Bronchial epithelial cell (primary cell): ENCODE measurements at places on chromosomes 6 and 20.

GRCh38 chr6:24606200-24606930 lies 39.6 kb downstream of the KIAA0319 start:
- DNase-seq = no peak

- DNase-seq = peak; percentile 81
Observed at GRCh38 chr6:119096721-119097565, 18.5 kb upstream of the FAM184A start.

GRCh38 chr20:53365539-53366075 lies 228.0 kb downstream of the ZNF217 start:
- no peak for DNase-seq

- DNase-seq = peak; percentile 35
Observed at GRCh38 chr6:71567562-71567961, 279.0 kb downstream of the OGFRL1 start.

DNA sequence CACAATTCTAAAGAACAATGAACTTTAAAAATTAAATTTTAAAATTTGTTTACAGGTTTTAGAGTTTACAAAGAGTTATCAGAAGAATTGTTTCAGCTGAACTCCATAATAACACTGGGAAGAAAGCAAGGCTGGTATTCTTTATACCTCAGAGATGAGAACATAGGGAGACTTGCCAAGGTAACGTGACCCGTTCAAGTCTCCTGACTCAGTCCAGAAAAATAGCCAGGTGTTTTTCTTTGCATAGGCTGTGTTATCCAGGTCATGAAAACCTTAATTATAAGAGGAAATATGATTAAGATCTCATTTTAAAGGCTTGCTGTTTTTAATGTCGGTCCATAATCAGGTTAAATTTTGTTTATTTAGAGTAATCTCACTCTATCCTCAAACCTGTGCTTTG lies 8.5 kb upstream of the C6orf141 start:
- DNase-seq = peak; percentile 73

- DNase-seq = no peak
Observed at GRCh38 chr6:71496722-71497033, 208.1 kb downstream of the OGFRL1 start.

GRCh38 chr20:9407805-9408421 lies 106.5 kb upstream of the LAMP5 start:
- DNase-seq = peak; percentile 65

- DNase-seq = no peak
Observed at GRCh38 chr6:15366003-15366535, 120.2 kb downstream of the JARID2 start.

DNA sequence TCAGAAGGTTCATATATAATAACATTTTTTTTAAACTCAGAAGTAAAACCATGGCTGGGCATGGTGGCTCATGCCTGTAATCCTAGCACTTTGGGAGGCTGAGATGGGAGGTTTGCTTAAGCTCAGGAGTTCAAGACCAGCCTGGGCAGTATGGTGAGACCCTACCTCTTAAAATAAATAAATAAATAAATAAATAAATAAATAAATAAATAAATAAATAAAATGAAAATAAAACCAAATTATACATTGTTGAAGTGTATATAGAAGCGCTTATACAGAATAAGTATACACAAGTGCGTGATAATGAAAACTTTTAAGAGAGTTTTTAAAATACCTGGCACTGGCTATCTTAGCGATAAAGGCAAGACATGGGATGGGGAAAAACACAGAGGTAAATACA lies 71.6 kb downstream of the OR2B2 start:
- DNase-seq = no peak

- DNase-seq = no peak
Observed at GRCh38 chr6:89680150-89680549, 41.6 kb upstream of the LYRM2 start.

DNA sequence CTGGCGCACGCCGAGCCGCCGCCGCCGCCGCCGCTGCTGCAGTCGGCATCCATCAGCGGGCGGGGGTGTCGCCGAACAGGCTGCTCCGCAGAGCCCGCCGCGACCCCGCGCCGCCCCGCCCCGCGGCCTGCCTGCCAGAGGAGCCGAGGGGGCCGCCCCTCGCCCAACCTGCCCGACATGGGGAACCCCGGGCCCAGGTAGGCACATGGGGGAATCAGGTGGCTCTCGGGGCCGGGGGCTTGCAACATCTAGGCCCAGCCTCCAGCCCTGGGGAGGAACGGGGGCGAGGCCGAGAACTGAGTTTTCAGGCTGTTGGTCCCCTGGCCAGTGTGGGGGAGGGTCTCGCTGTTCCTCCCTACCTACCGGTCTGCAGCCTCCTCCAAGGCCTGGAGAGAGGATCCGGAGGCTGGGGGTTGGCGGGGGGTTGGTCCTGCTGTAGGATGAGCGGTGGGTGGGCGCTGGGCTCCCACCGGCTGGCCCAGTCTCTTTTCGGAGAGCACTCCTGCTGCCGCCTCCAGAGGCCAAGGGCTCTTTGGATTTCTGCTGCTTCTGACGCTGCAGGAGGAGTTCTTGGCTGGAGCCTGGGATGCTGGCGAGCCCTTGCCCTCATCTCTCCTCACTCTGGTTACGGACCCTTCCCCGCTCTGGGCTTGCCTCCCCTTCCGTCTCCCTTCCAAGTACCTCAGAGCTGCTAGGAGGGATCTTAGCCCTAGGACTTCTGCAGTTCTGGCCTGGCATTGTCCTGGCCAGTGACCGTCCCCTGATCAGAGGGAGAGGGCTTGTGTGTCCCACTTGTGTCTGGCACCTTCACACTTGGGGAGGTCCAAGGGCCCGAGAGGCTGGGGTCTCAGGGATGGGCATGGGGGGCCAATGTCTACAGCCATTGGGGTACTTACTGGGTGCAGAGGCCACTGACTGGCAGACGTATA lies at the start of gene EPB41L1:
EPB41L1 (plus strand) TSS at position 41 of the 929 bp plus-strand sequence. CDS start 19,038 bp downstream, outside the sequence.
- DNase-seq = no peak

- DNase-seq = no peak
Observed at GRCh38 chr20:57774951-57775350, 65.1 kb upstream of the PMEPA1 start.

GRCh38 chr6:1524040-1524480 lies 85.7 kb upstream of the FOXC1 start:
- peak; percentile 34 for DNase-seq

GRCh38 chr20:59253325-59253724 lies 47.1 kb upstream of the EDN3 start:
- no peak for DNase-seq

DNA sequence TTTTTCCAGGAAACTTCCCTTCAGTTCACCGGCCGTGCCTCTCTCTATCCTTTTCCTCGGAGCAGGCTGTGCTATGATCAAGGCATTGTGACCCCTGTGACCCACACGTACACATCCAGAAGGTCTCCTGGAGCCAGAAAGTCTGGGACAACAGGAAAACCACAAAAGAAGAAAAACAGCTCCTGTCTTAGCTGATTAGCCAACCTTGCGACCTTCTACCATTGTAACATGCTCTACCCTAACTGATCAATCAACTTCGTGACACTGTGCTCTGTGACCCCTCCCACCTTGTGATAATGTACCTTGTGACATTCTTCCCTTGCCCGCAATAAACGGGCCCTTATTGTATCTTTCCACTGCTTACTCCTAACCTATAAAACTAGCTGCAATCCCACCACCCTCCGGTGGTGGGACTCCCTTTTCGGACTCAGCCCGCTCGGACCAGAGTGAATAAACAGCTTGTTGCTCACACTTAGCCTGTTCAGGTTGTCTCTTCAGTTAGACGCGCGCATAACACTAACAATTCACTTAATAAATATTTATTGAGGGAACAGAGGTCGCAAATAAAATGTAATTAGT lies 24.2 kb downstream of the ZNF311 start:
- DNase-seq = peak; percentile 62

DNA sequence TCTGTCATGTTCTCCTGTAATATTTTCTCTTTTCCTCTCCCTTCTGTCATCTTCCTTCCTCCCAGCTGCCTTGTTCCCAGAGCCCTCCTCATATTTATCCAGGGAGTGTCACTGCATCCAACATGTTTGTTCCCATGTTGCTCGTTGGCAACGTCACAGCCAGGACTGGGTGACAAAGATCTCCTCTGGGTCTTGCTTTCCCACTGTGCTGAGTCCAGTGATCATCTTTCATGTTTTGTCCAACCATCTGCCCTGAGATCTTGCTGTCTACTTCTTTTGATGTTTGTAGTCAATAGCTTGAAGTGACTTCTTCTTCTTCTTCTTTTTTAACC lies 26.6 kb downstream of the FARS2 start:
- no peak for DNase-seq

- DNase-seq = no peak
Observed at GRCh38 chr6:39339868-39340550, 17.5 kb upstream of the KCNK16 start.

GRCh38 chr6:137698636-137699030 lies 168.4 kb upstream of the TNFAIP3 start:
- DNase-seq = no peak

- DNase-seq = no peak
Observed at GRCh38 chr6:141307309-141307998, 825.3 kb upstream of the GJE1 start.

DNA sequence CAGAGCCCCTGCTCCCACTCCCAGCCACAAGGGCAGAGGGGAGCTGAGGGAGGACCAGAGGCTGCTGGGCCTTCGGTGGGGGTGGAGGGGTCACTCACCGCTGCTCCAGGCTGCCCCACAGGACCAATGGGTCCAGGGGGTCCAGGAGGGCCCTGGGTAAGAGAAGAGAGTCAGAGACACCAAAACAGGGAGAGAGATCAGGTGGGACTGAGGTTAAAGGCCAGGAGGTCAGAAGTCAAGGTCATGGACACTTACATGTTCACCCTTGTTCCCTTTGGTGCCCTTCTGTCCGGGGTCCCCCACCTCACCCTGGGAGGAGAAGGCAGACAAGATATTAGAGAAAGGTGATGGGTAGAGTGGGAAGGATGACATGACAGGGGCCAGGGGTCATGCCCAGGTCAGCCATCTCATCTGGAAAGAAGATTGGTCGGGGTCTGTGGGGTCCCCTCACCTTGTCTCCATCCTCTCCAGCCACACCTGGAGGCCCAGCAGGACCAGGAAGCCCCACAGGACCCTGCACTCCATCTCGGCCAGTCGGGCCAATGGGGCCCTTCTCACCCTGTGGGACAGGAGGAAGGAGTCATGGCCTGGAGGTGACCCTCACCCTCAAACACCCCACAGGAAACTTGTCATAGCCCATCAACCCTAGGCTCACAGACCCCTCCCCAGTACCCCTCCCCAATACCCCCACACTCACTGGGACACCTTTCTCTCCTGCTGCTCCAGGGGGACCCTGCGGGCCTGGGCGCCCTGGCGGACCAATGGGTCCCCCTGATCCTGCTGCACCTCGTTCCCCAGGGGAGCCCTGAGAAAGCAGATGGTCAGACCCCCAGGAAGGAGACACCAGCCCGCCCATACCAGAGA lies 21.0 kb downstream of the COL11A2 start:
- DNase-seq = no peak

GRCh38 chr20:59032713-59033059 lies 551 bp upstream of the ATP5F1E start:
- no peak for DNase-seq

- no peak for DNase-seq
Observed at GRCh38 chr6:44923444-44923843, 404.7 kb upstream of the RUNX2 start.

DNA sequence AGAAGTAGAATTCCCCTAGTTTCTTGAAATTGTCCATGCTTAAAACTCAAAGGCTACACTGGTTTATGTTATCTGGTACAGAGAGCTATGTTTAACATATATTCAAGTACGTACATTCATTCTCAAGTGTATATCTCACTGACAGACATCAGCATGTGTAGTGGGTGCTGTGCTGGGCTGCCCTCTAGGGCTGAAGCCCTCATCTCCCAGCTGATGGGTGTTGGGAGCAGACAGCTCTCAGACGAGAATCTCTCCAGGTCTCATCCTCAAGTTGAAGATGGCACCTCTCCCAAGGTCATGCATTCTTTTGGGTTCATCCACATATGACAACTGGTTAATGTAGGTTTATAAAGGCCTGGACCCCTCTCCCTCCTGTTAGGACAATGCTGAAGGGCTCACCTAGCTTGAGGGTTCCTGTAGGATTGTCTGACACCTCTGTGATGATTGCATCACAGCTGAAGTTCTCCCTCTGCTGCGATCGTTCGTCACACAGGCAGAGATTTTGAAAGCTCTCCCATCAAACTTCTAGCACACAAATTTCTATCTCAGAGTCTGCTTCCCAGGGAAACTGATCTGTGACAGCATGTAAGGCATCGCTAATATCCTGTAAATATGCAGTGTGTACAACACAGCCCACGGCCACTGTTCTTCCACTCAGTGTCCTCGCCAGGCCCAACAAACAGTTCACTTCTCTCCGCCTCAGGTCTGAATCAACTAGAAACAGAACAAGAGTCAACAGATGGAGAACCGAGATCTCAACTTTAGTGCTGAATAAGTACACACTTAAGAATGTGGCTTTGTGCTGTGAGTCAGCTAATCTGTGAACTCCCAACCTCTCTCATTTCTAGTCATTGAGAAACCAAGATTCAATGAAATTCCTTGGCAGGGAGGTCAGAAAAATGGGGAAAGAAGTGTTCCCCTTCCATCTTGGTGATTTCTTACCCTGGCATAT lies 43.2 kb downstream of the PREP start:
- DNase-seq = peak; percentile 94

- peak; percentile 80 for DNase-seq
Observed at GRCh38 chr6:37913210-37913609, 93.7 kb downstream of the ZFAND3 start.

GRCh38 chr20:63327231-63327745 lies 33.9 kb downstream of the CHRNA4 start:
- DNase-seq = no peak

DNA sequence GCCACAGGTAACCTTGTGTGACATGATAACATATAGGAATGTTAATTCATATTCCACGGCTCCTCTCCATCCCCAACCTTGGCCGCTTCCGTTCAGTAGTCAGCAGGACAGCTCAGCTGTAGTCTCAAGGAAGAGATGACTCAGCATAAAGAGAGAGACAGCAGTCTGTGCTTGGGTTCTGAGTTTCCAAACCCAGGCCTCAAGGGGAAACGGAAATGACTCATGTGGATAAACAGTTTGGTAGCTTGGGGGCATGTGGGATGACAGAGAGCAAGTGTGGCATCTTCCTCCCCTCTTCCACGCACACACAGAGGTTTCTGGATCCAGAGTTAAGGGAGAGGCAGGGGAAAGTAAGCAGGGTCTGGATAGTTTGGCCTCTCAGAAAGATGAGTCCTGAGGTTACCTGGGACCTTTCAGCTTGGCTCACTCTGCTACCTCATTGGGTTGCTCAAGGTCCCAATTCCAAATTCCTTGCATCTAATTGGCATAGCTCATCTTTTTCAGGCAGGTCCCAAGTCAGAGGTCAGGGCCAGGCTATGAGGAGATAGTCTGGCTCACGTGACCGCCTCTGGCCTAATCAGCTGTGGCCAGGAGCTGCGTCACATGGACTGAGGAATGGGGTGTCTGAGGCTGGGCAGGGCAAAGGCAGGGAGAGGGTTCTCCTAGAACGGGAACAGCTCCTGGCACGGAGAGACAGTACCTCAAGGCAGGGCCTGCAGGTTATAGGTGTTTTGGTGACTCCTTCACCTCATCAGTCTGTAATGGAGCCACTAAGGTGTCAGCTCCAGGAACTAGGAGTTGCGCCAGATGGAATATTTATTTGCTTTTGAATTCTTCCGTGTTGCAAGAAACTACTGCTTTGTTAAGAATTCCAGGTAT lies 36.5 kb upstream of the MLN start:
- DNase-seq = peak; percentile 98
